Stimulated activated CD4-positive, alpha-beta T cell treated with anti-CD3 and anti-CD28 coated beads, TNF-alpha, amount 100 ng/mL, for 48 hours (primary cell): ENCODE measurements at places on chromosomes 16 and 17.

- DNase-seq = no peak
Measured at GRCh38 chr16:31471241-31471874, 594 bp upstream of the TGFB1I1 start.

DNA sequence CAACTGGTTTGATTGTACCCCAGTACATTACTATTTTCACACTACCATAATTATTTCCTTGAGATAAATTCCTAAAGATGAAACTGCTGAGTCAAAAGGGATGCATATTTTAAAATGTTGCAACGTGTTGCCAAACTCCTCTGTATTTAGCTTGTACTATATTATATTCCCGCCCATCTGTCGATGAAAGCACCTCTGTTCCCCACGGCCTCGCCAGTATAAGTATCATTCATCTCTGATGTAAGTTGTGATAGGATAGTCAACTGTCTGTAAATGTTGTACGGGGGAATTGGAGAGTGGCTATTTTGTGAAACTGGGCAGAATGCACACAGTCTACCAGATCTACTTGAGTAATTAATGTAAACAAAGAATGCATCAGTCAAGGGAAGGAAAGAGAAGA lies 47.7 kb upstream of the TNRC6A start:
- no peak for DNase-seq

DNA sequence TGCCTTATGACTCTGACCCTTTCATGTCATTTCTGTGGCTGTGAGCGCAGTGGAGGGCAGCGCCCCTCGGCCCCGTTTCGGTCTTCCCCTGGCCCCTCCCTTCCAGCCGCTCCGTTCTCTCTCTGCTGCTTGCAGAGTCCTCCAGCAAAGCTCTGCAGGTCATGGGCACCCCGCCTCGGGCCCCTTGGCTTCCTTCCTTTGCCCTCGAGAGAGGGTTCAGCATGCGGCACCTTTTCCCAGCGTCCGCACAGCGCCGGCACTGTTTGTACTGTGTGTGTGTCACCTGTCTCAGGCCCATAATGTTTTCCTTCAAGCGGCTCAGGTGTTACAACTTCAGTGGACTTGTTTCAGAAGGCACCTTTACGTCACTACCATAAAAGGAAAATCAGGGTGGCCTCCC lies 98.5 kb downstream of the RAP1GAP2 start:
- DNase-seq = no peak

- no peak for DNase-seq
Measured at GRCh38 chr17:82113941-82114340, 15.9 kb upstream of the FASN start.
